Fibroblast of skin of back (primary cell): ENCODE measurements at places on chromosomes 4 and X.

DNA sequence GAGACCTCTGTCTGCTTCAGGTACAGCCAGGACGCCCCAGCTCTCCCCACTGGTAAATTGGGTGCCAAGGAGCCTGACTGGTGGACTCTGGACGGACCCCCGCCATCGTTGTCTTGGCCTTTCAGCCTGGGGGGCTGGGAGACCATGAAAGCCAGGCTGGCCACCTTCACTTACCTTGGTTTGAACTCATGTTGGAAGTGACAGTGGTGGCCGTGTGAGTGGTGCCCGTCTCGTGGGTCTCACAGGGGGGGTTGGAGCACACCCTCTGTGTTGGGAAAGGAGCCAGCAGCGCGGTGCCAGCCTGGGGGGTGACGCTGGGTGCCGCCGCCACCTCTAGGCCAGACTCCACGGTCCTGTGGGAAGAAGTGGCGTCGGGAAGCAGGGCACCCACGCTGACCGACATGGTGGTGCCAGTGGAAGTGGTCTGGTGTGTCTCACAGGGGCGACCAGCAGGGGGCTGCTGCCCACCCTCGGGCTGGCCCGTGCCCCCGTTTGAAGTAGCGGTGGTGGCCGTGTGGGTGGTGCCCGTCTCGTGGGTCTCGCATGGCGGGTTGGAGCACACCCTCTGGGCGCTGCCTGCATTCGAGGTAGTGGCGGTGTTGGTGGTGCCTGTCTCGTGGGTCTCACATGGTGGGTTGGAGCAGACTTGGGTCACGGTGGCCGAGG is 9.6 kb upstream of the RENBP start:
- DNase-seq = no peak

DNA sequence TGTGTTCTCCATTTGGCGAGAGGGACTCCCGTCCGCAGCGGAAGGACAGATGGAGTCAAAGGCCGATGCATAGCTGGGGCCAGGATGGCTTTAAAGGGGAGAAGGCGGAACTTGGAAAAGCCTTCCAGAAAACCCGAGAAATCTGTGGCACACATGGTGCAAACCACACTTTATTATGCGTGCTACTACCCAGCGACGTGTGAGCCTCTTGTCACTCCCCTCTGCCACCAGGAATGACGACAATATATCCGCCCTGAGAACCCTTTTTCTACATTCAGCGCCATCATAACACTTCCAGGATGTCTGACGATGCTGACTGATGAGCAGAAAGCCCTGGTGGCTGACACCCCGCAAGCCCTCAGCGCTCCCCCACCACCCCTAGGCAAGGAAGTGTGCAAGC is 689 bp upstream of the DCHS2 start:
- no peak for DNase-seq

DNA sequence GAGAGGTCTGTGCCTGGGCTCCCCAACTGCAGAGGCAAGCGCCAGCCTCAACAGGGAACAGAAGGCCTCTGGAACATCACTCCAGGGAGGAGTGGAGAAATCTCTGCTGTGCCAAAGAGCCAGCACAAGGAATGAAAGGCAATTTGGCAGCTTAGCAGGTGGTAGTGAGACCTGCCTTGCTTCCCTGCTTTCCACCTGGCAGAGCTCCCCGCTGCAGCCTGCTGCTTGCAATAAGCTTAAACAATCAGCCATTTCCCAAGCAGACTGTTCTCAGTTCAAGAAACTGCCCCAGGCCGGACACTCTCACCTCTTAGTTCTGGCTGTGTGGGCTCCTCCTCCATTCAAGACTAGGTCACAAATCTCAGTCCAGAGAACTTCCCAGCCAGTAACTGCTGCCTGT is 370.6 kb downstream of the MAGEB5 start:
- no peak for DNase-seq

- DNase-seq = no peak
Observed at GRCh38 chr4:74793757-74794381, 454 bp downstream of the BTC start.

- DNase-seq = no peak
Observed at GRCh38 chrX:7077241-7078230, 70.0 kb upstream of the STS start.

- no peak for DNase-seq
Observed at GRCh38 chrX:16138108-16138427, 14.7 kb downstream of the GRPR start.
